ENCODE measurements at places on chromosomes 12 and 14. TPM values are rescaled to one million over a fixed set of nuclear protein-coding genes. Genes with fewer than 3 reads are reported as not detected.

DNA sequence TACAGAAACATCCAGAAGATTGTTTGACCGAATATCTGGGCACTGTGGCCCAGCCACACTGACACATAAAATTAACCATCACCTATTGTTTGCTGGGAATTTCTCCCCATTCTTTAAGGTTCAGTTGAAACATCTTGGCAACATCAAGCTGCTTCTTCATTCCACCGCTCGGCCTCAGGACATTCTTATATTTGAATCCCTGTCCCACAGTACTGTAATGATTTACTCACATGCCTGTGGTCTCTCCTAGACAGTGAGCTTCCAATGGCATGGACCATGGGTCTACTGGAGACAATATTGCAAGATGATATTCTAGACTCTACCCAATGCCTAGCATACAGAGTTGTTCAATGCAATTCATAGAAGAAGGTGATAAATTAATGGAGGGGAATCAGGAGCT, 56.1 kb downstream of the EMP1 start:
- no peak for DNase-seq

DNA sequence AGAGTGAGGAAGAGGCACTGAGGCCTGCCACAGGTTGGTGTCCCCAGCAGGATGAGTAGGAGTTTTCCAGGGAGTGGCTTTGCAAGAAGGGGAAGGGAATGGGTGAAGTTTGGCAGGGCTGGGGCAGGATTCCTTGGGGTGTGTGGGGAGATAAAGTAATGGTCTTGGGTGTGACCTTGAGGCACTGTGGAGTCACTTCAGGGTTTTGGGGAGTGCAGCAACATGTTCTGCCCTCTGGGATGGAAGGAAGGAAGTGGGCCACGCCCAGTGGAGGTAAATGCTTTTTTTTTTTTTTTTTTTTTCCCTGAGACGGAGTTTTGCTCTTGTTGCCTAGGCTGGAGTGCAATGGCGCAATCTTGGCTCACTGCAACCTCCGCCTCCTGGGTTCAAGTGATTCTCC, 108.9 kb downstream of the ADCK1 start:
- no peak for DNase-seq

DNA sequence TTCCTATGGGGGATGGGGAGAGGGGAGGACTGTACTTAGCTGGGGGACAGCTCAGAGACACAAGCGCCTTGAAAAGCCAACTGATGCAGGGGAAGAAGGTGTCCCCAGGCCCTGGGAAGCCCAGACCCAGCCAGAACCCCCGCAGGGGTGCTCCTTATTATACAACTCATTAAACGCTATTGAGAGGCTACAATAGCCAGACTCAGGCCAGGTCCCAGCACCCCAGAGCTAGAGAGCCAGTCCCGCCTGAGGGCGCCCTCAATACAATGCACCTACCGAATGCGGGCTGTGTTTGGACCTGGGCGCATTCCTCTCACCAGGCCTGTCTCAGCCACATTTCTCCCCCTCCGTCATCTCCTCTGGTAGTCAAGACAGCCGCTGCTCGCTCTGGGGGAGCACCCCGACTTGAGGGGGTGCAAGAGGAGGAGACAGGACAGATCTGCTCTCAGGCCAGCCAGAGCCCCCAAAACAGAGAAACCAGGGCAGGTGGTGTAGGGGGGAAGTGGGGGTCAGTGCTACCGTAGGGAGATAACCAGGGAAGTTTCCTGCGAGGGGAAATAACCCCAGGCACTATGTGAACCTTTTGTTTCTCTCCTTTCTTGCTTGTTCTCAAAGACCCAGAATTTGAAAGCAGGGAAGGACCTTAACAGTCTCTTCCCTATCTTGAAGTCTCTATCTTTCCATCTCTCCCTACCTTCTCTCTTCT, 6.1 kb upstream of the ASIC1 start:
- no peak for DNase-seq

- DNase-seq = no peak
Measured at GRCh38 chr12:61870658-61871484, 389.3 kb upstream of the USP15 start.

GRCh38 chr12:86572455-86572854, 316.3 kb upstream of the MGAT4C start:
- no peak for DNase-seq

- DNase-seq = no peak
Measured at GRCh38 chr14:73739174-73739898, 25.2 kb upstream of the PNMA1 start.

DNA sequence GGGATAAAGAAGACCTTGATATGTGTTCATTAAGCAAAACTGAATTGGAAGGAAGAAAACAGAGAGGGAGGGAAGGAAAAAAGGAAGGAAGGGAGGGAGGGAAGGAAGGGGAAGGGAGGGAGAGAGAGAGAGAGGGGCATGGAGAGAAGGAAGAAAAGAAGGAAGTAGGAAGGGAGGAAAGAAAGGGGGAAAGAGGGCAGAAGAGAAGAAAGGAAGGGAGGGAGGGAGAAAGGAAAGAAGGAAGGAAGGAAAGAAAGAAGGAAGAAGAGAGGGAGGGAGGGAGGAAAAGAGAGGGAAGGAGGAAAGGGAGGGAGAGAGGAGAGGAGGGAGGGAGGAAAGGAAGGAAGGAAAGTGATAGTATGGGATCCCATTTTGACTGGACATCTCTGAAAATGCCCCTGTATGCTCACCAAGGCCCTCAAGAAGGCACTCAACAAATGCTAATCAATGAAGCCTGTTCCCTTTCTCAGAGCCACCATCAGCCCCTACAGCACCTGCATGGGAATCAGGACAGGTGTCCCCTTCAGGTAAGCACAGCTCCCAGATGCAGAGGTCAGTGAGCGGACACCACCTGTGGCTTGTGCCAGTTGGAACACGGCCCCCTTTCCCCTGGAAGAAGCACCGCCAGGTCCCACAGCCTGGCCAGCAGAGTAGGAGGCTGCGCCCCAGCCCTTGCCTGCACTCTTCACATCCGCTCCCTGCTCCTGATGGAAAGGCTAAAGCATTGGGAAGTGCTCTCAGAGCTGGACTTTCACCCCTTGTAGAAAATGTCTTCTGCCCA, 161.4 kb upstream of the DIO3 start:
- DNase-seq = no peak

DNA sequence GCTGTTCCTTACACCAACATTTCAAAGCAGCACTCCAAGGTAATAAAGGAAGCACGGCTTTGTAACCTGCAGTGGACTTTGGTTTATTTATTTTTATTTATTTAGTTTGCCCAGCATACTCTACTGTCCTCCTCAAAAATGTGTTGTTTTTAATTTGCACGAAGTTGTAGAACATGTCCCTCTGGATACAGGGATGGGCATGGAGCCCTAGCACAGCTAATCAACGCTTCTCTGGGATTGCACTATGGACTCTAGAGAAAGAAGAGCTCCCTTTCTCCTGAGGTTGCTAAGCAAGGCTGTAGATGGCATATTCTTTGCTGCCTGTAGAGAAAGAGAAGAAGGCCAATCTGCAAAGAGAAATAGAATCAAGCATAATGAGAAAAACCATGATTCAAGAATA, 5.9 kb upstream of the ANAPC5 start:
- DNase-seq = no peak

DNA sequence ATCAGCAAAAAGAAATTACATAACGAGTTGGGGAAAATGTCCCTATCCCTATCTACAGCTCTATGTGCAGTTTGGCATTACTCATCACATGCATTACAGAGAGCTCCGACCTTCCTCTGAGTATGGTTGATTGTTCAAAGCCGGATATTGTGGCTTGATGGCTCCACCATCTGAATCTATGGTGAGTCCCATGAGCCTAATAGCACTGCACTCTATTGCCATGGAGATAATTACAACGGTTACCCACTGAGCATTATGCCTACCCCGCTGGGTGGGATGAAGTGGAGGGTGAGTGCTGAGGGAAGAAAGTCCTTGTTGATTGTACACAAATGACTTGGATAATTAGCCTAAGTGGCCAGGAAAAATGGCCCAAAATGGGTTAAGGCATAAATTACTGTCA, 800.5 kb downstream of the NRXN3 start:
- no peak for DNase-seq

DNA sequence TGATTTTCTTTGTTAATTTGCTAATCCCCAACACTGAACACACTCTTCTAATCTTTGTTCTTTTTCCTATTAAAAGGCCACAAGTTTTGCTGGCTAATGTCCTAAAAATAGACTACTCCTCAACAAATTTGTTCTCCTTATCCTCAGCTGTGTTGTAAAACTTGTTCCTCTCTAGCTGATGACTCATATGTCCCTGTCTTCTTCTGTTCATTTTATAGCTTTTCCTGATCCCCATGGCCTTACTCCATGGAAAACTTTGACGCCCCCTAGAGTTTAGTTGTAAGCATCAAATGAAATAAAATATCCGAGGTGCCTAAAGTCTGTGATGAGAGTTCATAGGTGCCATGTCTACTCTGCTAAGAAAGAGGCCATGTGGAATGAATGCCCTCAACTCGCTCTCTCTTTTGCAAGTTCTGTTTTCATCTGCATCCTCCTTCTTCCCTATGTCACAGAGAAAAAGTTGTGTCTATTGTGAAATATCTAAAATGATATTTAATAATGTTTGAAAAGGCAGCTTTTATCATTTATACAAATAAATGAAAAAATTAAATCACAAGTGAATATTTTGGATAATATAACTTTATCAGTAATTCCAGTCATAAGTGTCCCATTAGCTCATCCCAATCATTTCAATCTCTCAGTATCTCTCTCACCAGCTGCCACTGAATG, 237.9 kb downstream of the IPO8 start:
- no peak for DNase-seq

DNA sequence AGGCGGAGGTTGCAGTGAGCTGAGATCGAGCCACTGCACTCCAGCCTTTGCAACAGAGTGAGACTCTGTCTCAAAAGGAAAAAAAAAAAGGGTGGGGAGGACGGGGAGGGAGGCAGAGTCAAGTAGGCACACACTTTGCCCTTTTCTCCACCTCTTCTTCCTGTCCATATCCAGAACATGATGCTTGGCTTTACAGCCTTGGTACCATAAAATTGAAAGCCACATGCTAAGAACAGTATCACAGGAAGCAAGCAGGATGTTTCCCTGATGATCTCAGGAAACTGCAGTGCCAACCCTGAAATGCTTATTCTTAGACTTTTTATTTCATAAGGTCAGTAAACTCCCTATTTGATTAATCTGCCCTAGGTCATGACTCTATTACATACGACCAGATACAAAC, 32.5 kb upstream of the YAF2 start:
- DNase-seq = no peak

DNA sequence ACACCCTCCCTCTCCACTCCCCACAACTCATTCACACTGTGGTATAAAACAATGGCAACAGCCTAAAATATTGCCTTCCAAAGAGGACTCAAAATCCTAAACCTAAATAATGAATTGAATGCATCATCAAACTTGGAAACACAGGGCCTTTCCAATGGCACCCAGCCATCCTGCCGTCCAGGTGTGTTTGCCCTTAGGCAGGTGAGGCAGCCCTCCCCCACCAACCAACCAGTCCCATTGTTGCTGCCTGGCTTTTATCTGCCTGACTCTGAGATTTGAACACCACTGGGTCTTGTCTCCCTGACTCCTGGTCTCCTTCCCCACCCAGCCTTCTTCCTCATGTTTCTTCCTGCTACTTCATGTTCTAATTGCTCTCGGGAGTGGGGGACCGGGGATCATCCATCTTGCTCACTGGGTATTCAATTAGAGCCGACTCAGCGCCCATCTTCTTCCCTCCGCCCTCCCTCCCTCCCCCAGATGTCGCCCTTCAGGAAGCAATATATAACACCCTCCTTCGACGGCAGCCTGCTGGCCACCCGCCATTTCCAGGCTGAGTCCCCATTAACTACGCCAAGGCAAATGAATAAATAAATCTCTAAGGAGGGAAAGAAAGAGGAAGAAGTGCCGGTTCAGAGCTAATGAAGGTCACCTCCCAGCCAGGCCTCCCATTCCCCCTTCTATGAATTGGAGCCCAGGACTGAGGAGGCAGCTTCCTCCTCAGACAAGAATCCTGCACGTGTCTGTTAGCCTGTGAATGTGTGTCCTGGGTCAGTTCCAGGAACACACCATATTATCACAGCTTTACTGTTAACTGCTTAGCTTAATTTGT, 36.3 kb upstream of the NTF3 start:
- DNase-seq = no peak

- DNase-seq = no peak
Measured at GRCh38 chr12:7499636-7500035, 3.9 kb downstream of the CD163 start.

DNA sequence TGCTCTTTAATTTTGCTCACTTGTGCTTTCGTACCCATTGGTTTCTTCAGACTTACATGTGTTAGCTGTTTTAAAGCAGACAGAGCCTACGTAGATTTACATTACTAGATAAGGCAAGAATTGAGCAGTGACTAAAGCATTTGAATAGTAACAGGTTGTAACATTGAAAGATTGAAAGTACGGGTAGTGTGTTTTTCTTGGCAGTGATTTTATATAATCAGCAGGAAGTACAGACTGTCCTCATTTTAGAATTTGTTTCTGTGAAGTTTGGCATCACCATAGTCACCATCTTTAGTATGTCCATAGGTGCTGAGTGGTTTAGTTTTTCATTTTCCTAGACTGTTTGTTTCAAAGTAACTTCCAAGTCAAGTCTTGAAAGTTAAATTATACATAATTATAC, 14.0 kb downstream of the RTRAF start:
- DNase-seq = no peak

- DNase-seq = no peak
Measured at GRCh38 chr12:130873106-130873795, 1.4 kb downstream of the RAN start.

DNA sequence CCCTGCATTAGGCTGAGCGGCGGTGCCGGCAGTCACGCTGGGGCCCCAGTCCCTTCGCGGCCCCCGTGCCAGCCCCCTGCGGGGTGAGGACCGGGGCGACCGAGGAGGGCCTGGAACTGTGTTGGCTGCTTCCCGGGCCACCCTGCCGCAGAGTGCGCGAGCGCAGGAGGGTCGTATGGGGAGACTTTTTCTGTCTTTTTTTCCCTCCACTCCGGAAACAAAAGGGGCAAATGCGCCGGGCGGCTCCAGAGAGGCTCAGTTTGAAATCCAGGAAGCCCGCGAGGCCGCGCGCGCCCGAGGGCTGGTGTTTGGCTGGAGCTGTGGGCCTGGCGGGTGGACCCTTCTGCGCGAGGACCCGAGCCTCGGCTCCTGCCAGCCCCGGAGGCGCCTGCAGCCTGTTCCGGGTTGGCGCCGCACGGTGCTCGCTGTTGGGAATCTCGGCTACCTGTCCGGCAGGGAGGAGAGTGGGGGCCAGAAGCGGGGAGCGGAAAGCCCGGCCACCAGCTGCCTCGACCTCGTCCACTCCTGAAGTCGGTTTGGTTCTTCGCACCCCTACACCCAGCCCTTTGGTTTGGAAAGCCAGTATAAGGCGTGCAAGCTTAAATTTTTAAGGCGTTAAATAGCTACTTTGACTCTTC, 638 bp downstream of the PLEKHG3 start:
- DNase-seq = peak; percentile 71

- peak; percentile 29 for DNase-seq
Measured at GRCh38 chr14:52961060-52961639, 10.3 kb upstream of the FERMT2 start.

GRCh38 chr12:81668475-81668874, 90.7 kb downstream of the PPFIA2 start:
- no peak for DNase-seq

- DNase-seq = no peak
Measured at GRCh38 chr14:22221508-22221907, 367.5 kb downstream of the DAD1 start.

Gene STAB2
- total RNA-seq = 0.25 TPM

Gene RPS6KA5
- total RNA-seq = 11.9 TPM

Gene RBMS2
- 26.9 TPM for total RNA-seq

Gene ESRRB
- 4.6 TPM for total RNA-seq

Gene DHRS1
- 5.9 TPM for total RNA-seq

Gene TBX5
- total RNA-seq = 73.5 TPM

Gene SUPT16H
- total RNA-seq = 28.5 TPM

Gene TSHR
- not detected for total RNA-seq

Gene LRRC43
- 1.4 TPM for total RNA-seq

Gene SYCP3
- total RNA-seq = not detected

Gene AKAP3
- 2.4 TPM for total RNA-seq

Gene NDUFA9
- 348 TPM for total RNA-seq

Gene RPL10L
- not detected for total RNA-seq

Gene DPPA3
- not detected for total RNA-seq
